Epithelial cell of alveolus of lung (primary cell): ENCODE measurements at places on chromosomes 3 and 15. TPM values are rescaled to one million over a fixed set of nuclear protein-coding genes. Genes with fewer than 3 reads are reported as not detected.

PLS1 gene
- 0.96 and 2.5 TPM in 2 replicates for total RNA-seq

ROBO2 gene
- total RNA-seq, result 3.6 and 9.6 TPM in 2 replicates

WDR76 gene
- 5.6 and 15.8 TPM in 2 replicates for total RNA-seq

HES1 gene
- 2.2 and 29.2 TPM in 2 replicates for total RNA-seq

XYLB gene
- 2.2 and 6.8 TPM in 2 replicates for total RNA-seq

ANKRD34C gene
- not detected in 2 replicates for total RNA-seq

IL17RE gene
- total RNA-seq, result 0.88 and 1.0 TPM in 2 replicates

P2RY1 gene
- 1.4 and 8.8 TPM in 2 replicates for total RNA-seq

EPB42 gene
- not detected in 2 replicates for total RNA-seq

ZWILCH gene
- total RNA-seq, result 7.2 and 19.3 TPM in 2 replicates

IL16 gene
- total RNA-seq, result 2.7 and 3.2 TPM in 2 replicates

ABHD6 gene
- total RNA-seq, result 7.2 and 8.0 TPM in 2 replicates

UBE2E2 gene
- total RNA-seq, result 75.6 and 123 TPM in 2 replicates

ACKR2 gene
- total RNA-seq, result 0.91 and 1.1 TPM in 2 replicates

PLA1A gene
- not detected in 2 replicates for total RNA-seq

POLR2H gene
- 75.5 and 110 TPM in 2 replicates for total RNA-seq

ALDH1L1 gene
- total RNA-seq, result not detected in 2 replicates

SLC22A13 gene
- total RNA-seq, result 0.26 and 1.6 TPM in 2 replicates

ARL14 gene
- 0.13 TPM in 1 of 2 replicates, not detected in the other for total RNA-seq

ZNF770 gene
- 19.4 and 28.3 TPM in 2 replicates for total RNA-seq

CNOT10 gene
- total RNA-seq, result 15.1 and 24.5 TPM in 2 replicates

PGBD4 gene
- 0.65 and 1.4 TPM in 2 replicates for total RNA-seq

C3orf85 gene
- not detected in 2 replicates for total RNA-seq

MAP6D1 gene
- 1.4 and 3.5 TPM in 2 replicates for total RNA-seq

PDCD7 gene
- total RNA-seq, result 27.1 and 27.9 TPM in 2 replicates

ESYT3 gene
- total RNA-seq, result under 0.01 TPM in 1 of 2 replicates, not detected in the other
